Lung (tissue), 17 donors: ENCODE measurements at places on chromosomes 11 and 22. TPM values are rescaled to one million over a fixed set of nuclear protein-coding genes. Genes with fewer than 3 reads are reported as not detected.

DNA sequence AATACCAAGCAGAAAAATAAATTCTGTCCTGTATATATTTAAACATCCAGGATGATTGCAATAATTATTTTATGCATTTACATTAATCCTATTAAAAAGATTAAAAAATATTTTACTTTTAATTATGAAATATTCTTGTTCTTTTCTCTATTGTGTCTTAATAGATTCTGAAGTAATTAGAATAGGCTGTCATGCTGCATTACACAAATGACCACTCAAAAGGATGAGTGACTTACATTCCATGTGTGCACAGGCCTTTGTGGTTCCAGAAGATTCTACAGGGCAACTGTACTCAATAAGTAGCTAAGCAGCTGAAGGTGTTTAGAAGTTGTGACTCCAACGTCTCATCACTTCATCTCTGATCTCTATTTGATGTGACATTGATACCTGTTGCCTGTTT, 745.9 kb upstream of the CCDC179 start:
- H3K27me3 ChIP-seq, result no peaks in the 10 kb centered on the region
- DNase-seq, result no peak
- no peaks in the 10 kb centered on the region for H3K36me3 ChIP-seq
- no peaks in the 10 kb centered on the region for H3K4me1 ChIP-seq

DNA sequence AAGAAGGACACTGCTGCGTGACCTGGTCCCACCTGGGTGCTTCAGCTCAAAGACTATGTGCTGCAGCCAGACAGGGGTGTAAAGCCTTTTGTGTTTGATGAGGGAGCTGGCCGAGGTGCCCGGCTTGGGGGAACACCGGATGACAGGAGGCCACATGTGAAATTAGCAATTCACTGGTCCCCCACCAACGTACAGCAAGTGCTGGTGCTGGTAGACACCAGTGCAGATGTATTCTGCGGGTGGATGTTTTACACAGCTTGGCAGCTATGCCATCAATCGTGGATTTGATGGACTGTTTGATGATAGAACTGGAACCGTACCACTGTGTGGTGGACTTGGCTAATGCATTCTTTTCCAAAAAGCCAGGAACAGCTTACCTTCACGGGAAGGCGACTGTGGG, 47.9 kb upstream of the LIPT2 start:
- no peaks in the 10 kb centered on the region for H3K4me1 ChIP-seq
- no peaks in the 10 kb centered on the region for H3K27me3 ChIP-seq
- H3K4me3 ChIP-seq, result no peak overlapping the region

- DNase-seq, result peak; percentile 6
- H3K4me1 ChIP-seq, result no peaks in the 10 kb centered on the region
- no peaks in the 10 kb centered on the region for H3K27me3 ChIP-seq
- H3K27ac ChIP-seq, result no peak overlapping the region
- H3K4me3 ChIP-seq, result no peak overlapping the region
Measured at GRCh38 chr11:113577356-113578032, 102.3 kb upstream of the DRD2 start.

DNA sequence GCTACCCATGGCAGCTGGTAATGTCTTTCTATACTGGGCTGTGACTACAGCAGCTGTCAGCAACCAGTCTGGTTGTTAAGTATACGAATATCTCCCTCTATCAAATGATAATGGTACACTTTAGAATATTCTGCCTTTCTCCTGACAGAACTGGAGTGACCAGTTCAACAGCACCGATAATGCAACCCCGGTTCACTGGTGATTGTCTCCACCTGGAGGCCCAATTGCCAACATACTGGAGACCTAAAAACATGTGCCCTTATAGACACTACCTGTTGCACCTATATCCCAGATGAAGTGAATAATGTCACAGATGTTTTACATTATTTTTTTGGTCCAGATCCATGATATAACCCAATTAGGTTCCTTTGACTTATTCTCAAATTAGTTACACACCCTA, 21.1 kb downstream of the OR5P2 start:
- H3K4me3 ChIP-seq, result no peak overlapping the region
- H3K36me3 ChIP-seq, result no peaks in the 10 kb centered on the region
- H3K27ac ChIP-seq, result no peak overlapping the region
- DNase-seq, result no peak
- H3K27me3 ChIP-seq, result no peaks in the 10 kb centered on the region

DNA sequence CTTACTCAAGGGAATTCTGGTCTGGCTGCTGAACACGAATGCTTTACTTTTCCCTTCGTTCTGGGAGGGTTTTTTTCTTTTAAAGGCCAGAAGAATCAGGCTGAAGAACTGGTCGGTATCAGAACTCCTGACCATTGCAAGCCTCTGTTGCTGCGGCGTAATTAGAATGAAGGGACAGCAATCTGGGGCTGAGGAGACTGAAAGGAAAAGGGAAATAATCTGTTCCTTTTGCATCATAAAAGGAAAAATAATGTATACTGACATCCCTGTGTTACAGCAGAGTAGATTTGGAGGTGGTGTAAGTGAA, 670 bp downstream of the SC5D start:
- H3K4me3 ChIP-seq, result peak overlapping the region; percentile 87
- peak overlapping the region; percentile 79 for H3K27ac ChIP-seq
- H3K27me3 ChIP-seq, result no peaks in the 10 kb centered on the region
- no peaks in the 10 kb centered on the region for H3K36me3 ChIP-seq
- DNase-seq, result no peak
- H3K4me1 ChIP-seq, result peaks cover 10% of the 10 kb centered on the region

DNA sequence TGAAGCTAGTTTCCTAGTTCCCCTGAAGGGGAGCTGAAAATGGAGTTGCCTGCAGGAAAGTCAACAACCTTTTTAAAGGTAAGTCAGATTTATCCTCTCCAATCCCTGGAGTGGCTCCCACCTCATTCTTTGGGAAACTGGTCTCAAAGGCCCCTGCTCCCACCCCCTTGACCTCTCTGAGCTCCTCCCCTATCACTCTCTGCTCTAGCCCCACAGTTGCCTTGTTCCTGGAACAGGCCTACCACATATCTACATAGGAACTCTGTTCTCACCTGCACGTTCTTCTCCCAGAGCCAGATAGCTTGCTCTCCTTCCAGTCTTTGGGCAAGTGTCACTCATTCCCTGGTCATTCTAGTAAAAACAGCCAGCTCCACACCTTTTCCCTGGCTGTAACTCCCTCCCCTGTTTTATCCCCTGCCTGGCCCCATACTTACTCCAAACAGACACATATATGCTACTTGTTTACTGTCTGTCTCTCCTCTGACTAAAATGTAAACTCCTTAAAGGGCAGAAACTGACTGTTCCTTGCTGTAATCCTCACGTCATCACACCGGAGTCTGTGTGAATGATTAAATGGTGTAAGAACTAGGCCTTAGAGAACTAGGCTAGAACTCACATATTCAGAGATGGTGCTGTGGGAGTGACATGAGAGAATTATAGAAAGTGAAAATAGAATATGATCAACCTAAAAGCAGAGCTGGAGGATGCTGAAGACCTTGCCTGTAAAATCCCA, 53.3 kb downstream of the TCF20 start:
- no peak for DNase-seq
- H3K36me3 ChIP-seq, result peaks cover 16% of the 10 kb centered on the region
- no peaks in the 10 kb centered on the region for H3K27me3 ChIP-seq
- H3K4me3 ChIP-seq, result no peak overlapping the region
- no peak overlapping the region for H3K27ac ChIP-seq
- H3K4me1 ChIP-seq, result peaks cover 12% of the 10 kb centered on the region

- H3K36me3 ChIP-seq, result no peaks in the 10 kb centered on the region
- no peaks in the 10 kb centered on the region for H3K27me3 ChIP-seq
- no peak overlapping the region for H3K27ac ChIP-seq
- H3K4me3 ChIP-seq, result no peak overlapping the region
- DNase-seq, result no peak
Measured at GRCh38 chr11:2677127-2677526, 22.7 kb downstream of the KCNQ1OT1 start.

DNA sequence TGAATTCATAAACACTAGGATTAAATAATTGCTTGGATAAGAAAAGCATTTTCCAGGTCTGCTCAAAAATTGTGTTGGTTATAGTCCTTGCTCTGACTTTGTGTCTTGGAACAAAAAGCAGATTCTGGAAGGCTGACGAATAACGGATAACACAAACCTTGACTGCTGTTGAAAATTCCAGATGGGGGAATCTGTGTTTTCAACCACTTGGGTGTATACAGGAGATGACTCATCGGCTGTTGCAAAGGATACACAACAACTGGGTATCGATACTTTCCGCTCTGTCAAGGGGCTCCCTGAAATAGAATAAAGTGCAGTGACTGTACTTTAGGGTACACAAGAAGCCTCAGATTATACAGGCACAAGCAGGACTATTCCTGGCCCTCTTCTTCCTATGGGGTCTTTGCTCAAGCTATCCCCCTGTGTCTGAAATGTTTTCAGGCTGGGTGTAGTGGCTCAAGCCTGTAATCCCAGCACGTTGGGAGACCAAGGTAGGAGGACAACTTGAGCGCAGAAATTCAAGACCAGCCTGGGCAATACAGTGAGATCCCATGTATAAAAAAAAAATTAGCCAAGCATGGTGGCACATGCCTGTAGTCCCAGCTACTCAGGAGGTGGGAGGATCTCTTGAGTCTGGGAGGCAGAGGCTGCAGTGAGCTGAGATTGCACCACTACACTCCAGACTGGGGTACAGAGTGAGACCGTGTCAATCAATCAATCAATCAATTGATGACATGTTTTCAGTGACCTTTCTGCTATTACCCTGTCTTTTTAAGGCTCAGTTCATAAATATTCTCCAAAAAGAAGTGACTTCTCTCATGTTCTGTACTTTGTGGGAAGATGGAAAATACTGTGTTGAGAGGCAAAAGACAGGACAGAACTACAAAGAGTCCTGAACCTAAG, 48.6 kb upstream of the UCP3 start:
- peaks cover 3% of the 10 kb centered on the region for H3K36me3 ChIP-seq
- no peak overlapping the region for H3K27ac ChIP-seq
- no peaks in the 10 kb centered on the region for H3K4me1 ChIP-seq
- H3K4me3 ChIP-seq, result no peak overlapping the region
- no peaks in the 10 kb centered on the region for H3K27me3 ChIP-seq

DNA sequence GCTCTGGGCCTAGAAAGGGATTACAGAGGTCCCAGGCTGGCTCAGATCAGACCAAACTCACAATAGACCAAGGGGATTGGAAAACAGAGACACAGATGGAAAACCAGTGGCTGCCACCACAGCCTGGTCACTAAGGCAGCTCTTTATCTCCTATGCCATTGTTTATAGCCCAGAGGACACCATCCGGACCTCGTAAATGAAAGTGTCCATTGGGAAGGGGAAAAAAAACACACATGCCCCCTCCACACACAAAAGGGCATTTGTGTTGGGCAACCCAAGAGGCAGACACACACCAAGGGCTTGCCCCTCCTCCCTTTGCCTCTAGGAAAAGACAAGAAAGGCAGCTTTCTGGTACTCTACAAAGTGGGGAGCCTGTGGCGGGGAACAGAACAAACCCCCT, 85.9 kb downstream of the GAB2 start:
- no peaks in the 10 kb centered on the region for H3K36me3 ChIP-seq
- DNase-seq, result no peak
- H3K4me1 ChIP-seq, result no peaks in the 10 kb centered on the region
- no peak overlapping the region for H3K27ac ChIP-seq
- no peak overlapping the region for H3K4me3 ChIP-seq

DNA sequence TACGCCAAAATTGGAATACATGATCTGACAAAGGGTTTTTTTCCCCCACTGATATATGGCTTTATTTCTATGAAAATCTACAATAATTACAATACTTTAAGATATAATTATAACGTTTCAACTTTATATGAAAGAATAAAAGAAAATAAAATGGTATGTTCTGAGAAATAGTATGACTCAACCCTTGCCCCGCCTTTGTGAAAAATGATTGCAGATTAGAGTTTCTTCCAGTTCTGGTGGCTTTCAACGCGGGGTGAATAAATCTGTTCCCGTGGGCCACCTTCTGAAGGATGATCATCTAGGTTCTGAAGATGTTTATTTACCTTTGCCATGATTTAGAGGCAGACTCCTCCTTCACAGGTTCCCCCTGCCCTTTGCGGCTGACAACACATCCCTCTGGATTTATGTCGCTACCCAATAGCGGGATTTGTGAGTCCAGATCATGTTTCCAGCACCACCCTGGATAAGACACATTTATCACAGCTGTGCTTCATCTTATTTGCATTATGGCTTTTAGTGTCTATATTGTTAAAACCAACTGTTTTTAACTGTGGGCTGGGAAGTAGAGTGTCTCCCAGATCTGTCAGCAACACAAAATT, 607.0 kb upstream of the KIRREL3 start:
- no peaks in the 10 kb centered on the region for H3K4me1 ChIP-seq

Gene SOX6
- polyA plus RNA-seq, result 0.58 TPM

Gene XPNPEP3
- polyA plus RNA-seq, result 5.1 TPM

Gene ADSL
- 35.2 TPM for polyA plus RNA-seq

Gene UBQLN3
- 0.06 TPM for polyA plus RNA-seq
